Pons (tissue), 1 donor: ENCODE measurements at places on chromosomes 16 and 17.

GRCh38 chr16:79725051-79725450, 124.5 kb upstream of the MAF start:
- DNase-seq, result no peak

GRCh38 chr17:19242926-19243325, 5.8 kb downstream of the EPN2 start:
- DNase-seq, result no peak

- DNase-seq, result no peak
These were observed 247.0 kb upstream of the CIBAR2 start for GRCh38 chr16:85359147-85359822.

GRCh38 chr17:57504208-57504607, 240.9 kb downstream of the CCDC182 start:
- DNase-seq, result no peak

GRCh38 chr16:11877374-11877773, 26.0 kb upstream of the RSL1D1 start:
- DNase-seq, result no peak

DNA sequence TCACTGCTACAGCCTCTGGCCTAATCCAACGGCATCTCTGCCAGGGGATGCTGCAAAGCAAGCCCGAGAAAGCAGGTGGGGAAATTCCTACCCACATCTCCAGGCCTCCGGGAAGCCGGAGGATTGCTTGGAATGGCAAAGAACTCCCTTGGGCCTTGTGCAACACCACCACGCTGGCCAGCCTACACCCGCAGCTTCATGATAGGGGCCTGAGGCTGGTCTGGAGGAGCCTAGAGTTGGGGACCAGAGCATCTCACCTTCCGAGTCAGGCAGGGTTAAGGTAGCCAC, 20.3 kb downstream of the GGA3 start:
- DNase-seq, result no peak

DNA sequence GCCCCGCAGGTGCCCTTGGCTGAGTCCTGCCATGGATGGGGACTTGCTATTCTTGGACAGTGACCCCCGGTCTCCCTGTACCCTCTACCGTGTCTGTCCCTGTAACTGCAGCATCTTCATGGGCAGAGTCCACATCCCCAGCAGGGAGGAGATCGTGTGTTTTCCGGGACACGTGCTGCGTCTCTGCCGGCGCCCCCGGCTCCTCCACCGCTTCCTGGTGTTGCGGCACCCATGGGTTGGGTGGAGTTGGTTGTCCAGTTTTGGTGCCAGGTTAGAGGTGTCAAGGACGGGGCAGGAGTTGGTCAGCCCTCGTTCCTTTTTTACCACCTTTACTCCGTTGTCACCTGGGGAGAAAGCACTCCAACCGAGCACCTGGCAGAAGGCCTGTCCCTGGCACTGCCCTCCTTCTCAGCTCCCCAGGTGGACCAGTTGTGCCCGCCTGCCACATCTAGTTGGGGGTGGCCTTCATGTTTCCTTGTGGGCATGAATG, 20.0 kb downstream of the BAIAP2 start:
- no peak for DNase-seq

DNA sequence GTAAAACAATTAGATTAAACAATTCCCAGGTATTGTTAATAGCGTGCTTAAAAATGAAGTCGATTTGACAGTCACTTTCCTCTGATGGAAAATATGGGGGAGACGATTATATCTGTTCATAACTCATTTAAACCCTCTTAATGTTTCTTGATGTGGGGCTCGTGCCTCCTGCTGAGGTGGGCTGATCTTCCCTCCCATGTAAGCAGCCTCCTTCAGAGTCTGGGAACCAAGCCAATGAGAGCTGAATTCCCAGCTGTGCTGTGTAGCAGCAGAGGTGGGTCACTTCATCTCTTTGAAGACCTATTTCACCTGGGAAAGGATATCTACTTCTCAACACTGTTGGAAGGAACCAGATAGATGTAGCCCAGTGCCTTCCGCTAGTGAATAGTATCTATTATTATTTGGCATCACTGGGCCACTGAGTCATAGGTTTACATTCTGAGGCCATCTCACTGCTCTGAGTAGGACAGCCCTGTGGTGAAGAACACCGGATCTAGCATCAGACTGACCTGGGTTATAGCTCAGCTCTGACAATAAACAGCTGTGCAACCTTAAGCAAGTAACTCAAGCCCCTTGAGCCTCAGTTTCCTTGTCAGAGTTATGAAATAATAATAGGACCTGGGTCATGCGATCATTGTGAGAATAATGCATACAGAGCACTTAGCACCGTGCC, 85.3 kb upstream of the C16orf82 start:
- no peak for DNase-seq

GRCh38 chr16:28186752-28187151, 25.0 kb downstream of the XPO6 start:
- DNase-seq, result no peak

- DNase-seq, result no peak
These were observed 99.5 kb upstream of the AXIN2 start for GRCh38 chr17:65660947-65661346.

DNA sequence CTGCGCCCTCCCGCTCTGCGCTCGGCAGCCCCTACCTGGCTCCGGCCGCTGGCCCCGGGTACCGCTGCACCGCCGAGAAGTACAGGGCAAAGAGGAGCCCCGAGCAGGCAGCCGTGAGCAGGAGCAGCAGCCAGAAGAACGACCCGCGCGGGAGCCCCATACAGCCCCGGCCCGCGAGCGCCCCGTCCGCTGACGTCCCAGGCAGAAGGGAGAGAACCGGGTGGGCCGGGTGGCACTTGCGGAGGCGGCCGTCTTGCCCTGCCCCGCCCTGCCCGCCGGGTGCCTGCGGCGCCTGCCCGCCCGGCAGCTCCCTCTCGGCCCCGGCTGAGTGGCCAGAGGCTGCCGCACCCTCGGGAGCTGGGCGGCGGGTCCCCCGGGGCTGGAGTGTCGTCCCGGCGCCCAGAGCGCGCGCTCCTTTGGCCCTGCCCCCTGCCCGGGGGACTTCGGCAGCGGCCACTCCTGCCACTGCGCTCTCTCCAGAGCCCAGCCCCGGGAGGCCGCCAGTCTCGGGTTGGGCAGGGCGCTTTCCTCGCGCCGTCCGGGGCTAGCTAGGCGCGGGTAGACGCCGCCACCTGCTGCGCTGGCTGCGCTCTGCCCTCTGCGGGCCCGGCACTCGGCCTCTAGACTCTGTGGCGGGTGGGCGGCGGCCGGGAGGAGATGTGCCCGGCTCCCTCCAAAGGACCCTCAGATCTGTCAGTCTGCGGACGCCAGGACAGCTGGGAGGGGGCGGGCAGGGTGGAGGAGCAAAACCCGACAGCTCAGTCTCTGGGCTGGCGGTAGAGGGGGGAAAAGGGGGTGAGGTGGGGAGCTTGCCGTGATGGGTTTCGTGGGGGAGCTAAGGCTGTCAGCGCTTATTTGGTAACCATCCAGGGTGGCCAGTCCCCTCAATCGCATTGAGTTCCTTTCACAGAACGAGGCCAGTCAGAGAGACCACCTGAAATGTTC, at the start of gene ST6GALNAC2:
TSS of gene ST6GALNAC2 (minus strand) at position 212 of the 945 bp plus-strand sequence. CDS start at position 160, 52 bp downstream.
- DNase-seq, result no peak

DNA sequence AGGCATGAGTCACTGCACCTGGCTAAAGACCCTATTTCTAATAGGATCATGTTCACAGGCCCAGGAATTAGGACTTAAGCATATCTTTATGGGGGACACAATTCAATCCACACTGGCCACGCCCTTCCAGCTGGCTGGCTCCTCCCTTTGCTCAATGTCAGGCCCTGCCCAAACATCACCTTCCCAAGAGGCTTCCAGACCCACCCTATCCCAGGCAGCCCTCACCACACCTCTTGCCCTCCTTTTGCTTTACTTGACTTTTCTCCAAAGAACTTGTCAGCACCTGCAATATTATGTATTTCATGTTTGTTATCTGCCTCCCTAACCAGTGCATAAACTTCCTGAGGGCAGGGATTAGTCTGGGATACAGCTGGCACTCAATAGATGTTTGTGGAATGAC, 109.6 kb upstream of the CDH5 start:
- DNase-seq, result no peak

DNA sequence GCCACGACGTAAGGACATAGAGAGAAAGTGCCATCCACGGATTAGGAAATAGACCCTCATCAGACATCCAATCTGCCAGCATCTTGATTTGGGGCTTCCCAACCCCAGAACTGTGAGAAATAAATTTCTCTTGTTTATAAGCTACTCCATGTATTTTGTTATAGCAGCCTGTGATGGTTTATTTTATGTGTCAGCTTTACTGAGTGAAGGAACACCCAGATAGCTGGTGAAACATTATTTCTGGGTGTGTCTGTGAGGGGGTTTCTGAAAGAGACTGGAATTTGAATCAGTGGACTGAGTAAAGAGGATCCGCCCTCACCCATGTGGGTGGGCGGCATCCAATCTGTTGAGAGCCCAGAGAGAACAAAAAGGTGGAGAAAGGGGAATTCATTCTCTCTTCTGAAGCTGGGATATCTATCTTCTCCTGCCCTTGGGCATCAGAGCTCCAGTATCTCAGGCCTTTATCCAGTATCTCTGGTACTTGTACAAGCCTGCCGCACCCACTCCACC, 131.5 kb upstream of the ANKFN1 start:
- no peak for DNase-seq

GRCh38 chr17:68398691-68399637, 58.3 kb downstream of the WIPI1 start:
- peak; percentile 45 for DNase-seq

DNA sequence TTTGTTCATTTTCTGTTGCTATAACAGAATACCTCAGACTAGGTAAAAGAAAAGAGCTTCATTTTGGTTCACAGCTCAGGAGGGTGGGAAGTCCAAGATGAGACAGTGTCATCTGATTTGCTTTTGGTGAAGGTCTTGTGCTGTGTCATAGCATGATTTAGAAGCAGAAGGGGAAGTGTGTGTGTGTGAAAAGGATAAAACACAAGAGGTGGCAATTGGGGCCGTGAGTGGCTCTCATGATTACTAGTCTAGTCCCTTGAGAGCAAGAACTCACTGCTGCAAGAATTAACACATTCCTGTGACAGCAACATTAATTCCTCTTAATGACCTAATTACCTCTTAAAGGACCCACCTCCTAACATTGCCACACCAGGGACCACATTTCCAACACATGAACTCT, 8.3 kb downstream of the SLC35G3 start:
- no peak for DNase-seq

DNA sequence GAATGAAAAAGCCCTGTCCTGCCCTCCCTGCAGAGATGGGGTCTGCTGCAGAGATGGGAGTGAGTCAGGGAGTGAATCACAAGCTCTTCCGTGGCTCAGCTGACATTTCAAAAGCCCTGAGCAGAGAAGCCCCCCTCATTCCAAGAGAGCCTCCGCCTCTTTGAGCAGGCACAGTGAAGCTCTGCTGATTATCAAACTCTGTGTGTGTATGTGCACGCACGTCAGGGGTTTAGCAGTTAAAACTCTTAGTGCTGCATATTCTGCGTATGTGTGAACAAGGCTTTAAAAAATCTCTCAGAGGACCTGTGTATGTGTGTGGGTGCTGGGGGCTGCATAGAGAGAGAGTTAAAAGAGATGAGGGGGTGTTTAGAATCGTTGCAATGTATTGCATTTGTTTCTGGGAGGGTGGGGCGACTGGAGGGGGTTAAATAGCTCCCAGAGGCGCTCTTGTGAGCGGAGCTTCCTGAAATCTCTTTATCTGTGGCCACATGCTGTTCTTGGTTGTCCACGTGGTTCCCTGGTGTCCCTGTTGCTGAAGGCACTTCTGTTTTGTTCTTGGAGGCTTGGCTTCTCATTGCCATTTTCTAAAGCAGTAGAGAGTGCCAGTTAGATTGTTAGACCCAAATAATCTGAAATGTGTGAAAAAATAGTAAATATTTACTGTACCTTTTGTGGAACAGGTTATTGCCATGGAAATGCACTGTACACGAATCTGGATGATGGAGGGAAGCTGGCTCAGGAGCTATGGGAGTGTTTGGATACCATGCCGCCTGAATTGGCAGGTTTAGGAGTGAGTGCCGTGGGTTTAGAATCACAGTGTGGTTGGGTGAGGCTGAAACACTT, 116.6 kb downstream of the PRKCB start:
- DNase-seq, result peak; percentile 82

DNA sequence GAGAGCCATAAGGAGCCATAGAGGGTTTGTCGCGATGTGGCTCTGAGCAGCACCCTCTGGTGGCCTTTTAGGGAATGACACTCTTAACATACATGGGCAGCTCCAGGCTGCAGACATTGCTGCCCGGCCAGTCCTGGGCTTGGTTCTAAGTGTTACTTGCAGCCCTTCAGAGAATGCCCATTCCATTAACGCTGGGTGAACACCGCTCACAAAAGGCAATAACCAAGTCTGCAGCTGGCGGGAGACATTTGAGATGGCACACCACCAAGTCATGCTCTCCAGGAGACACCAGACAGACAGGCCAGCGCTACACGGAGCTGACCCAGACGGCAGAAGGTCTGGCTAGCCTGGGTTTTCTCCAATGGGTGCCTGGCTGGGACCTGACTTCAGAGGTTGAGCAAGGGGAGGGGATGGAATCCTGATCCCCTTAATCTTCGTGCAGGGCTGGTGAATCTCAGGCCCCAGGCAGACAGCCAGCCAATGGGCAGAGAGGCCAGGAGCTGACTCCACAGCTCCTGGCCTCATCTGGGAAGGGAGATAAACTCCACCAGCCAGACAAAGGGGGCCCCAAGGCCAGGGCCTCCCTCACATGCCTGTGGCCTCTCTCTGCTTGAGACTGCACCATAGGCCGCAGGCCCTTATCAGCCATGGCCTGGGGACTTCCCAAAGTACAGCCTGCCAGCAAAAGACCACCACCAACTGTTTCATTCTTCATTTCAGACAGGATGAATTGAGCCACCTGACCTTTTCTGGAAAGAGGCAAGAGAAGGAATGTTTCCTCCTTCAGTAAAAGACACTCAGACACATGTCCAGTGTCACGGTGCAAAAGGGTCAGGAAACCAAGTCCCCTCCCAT, 58.8 kb downstream of the ZDHHC7 start:
- DNase-seq, result peak; percentile 81

DNA sequence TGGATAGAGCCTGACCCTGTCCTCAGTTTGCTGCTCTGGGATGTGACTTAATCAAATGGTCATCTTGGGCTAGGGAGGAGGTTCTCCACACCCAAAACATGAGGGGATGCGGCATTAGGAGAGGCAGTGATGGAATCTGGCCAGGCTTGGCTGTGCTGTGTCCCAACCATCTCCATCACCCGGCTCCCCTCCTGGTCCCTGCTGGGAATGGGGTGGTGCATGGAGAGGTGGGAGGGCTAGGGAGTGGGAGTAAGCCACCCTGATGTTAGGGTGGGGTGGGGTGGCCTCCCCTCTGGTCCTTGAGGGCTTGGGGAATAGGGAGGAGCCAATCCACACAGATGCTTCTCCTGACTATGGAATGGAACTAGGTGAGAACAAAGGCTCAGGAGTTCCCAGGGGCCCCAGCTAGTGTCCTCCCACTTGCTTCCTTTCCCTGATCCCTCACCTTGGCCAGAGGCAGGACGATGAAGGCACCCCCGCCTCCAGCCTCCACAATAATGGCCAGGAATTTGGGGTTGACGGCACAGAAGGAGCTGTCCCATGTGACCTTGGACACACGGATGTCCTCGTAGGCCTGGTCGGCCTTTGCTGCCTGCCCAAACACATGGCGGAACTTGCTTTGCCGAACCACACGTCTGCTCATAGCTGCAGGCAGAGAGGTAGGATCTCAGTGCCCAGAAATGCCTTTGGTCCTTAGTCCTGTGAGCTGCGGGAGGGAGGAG, 1.8 kb downstream of the CORO6 start:
- no peak for DNase-seq
